ENCODE measurements at places on chromosomes 1 and 21.

DNA sequence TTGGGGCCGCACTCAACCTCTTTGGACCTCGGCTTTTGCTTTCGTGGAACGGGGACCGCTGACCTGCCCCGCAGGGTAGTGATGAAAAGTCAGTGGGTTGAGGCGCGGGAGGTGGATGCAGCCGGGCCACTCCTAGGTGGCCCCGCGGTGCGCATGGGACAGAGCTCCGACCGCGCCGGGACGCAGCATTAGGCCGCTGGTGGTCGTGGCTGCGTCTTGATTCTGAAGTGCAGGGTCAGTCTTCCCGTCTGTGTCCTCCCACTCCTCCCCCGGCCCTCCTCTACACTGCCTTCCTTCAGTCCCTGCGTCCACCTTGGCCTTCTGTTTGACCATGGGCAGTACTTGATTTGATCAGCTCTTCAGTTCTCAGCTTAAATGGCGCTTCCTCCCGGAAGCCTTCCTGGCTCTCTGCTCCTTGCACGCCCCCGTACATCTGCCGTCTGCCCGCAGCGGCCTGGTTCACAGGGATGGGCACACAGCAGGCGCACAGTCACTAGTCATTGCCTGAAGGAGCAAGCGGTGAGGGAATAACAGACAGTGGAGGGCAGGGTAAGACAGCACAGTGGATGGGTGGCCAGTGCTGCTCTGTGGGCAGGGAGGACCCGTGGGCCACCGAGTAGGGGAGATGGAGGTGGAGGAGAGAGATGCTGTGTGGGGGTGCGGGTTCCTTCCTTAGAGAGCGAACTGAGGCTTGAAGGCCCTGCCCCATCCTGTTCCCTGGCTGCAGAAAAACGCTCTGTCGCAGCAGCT lies 633 bp downstream of the THEMIS2 start:
- no peak for DNase-seq

DNA sequence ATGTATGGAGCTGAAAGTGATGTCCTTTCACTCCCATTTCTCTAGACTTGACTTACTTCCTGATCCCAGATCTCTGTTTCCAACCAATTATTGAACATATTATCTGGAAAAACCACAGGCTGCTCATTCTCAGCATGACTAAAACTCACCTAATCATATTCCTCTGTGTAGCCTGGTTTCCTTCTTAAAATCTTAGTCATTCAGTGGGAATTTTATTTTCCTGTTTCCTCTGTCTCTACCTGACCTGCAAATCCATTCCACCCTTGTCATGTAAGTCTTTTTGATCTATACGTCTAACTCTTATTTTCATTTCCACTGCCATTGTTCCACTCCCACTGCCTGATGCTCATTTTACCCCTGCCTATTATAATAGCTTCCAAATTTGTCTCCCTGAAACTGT lies 67.9 kb upstream of the APOBEC4 start:
- DNase-seq, result no peak

GRCh38 chr1:6271554-6271953 lies 10.7 kb upstream of the GPR153 start:
- DNase-seq, result no peak

DNA sequence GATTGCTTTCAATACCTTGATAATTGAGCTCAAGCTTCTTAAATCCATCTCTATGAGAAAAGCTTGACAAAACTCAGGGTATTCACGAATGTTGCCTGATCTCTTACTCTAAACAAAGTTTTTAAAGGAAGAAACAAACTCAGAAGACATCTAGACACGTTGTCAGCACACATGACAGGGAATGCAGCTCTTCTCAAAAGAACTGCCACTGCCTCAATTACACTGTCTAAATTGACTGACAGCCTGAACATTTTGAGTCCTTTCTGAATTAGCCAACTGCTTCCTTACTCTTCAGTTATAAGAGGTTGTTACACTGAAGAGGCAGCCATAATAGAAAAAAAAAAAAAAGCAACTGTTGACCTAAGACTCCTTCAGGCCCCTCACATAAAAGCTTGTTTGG lies 1646.7 kb upstream of the B3GALT2 start:
- DNase-seq, result no peak

GRCh38 chr1:983798-984475 lies 2.0 kb upstream of the PERM1 start:
- peak; percentile 68 for DNase-seq

- no peak for DNase-seq
Measured at GRCh38 chr1:110087812-110088738, 17.6 kb upstream of the ALX3 start.

DNA sequence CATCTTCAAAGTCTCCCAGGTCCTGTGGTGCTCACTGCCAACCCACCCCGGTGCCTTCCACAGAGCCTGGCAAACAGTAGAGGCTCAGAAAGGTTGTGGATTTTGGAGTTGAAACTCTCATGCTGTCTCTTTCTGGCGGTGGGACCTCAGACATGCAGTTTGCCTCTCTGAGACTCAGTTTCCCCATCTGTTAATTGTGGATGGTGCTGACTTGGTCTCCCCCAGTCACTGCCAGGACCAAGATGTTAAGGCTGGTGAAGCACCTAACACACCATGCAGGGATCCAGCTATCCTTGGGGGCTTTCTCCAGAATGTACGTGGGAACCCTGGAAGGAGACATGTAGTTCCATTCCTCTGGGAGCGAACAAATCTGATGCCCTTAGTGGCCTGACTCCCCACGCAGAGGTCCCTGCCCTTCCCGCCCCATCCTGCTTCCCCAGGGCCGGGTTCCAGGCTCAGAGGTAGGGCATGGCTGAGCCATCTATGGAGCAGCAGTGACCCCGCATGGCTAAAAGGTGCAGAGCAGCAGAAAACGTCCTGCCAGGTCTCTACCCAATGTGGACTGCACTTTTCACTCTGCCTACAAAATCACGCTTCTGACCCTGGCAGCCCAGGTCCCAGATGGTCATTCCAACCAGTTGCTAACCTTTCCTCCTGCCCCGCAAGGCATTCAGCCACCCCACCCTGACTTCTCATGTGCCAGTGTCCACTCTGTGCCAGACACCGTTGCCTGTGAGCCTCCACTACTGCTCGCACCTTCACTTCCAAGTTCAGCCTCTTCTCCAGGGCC lies 9.2 kb upstream of the TTC22 start:
- DNase-seq, result peak; percentile 67

DNA sequence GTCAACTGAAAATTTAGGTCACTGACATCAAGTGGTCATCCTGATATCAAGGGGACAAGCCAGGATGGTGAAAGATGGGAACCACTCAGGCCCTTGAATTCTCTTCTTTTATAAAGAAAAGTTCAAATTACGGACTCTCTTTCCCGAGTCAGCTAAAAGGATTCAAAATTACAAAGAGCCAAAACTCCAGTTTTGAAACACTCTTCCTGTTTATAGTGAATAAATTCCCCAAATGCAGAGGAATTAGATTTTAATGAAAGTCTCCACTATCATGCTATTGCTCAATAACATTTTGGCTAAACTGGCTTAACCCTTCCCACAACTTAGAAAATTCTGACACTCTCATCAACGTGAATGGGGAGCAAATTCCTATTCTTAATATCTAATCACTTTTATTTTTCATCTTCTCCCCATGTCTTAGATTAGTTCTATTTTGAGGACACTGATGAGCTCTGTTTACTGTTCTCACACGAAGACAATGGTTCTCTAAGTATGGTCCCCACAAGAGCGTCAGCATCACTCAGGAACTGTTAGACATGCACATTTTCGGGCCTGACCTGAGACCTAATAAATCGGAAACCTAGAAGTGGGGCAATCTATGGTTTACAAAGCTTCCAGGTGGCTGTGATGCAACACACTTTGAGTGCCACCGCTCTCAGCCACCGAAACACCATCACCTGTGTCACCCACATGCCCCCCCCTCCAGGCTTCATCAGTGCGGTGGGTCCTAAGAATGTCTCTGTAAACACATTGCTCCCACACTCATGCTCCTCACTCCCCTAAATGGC lies 64.4 kb upstream of the TIAM1 start:
- no peak for DNase-seq

DNA sequence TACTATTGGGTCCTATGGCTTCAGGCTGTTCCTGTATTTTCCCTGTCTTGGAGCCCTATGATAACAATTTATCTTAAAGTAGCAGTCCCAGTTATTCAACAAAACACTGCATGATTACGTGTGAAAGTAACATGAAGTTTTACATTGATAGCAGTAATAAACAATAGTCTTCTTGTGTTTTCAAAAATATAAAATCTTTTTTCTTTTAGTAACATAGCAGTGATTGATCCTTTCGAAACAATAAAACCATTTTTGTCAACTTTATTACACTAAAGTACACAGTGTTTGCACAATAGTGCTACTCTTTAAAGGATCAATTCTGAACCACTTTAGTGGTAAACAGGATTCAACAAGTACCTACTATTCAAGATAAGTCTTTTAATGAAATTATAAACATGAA lies 90.6 kb downstream of the GPATCH2 start:
- no peak for DNase-seq

GRCh38 chr1:3670823-3671265 lies 18.5 kb downstream of the TP73 start:
- no peak for DNase-seq

GRCh38 chr1:221451741-221452140 lies 290.1 kb downstream of the DUSP10 start:
- DNase-seq, result no peak

GRCh38 chr1:205353191-205353590 lies 3.5 kb downstream of the KLHDC8A start:
- DNase-seq, result no peak

- DNase-seq, result no peak
Measured at GRCh38 chr1:196678510-196678884, 26.7 kb downstream of the CFH start.

- no peak for DNase-seq
Measured at GRCh38 chr1:24302209-24302611, 16.9 kb upstream of the GRHL3 start.

DNA sequence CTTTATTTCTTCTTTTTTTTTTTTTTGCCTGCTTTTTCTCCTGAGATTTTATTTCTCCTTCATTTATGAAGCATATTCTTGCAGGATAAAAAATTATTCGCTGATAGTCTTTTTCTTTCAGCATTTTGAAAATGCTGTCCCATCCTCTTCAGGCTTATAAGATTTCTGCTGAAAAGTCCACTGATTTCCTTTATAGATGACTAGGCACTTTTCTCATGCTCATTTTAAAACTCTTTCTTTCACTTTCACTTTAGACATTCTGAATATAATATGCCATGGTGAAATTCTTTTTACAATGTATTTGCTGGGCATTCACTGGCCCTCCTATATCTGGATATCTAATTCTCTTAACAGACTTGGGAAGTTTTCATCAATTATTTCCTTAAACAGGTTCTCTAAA lies 25.5 kb upstream of the GTF2B start:
- no peak for DNase-seq

DNA sequence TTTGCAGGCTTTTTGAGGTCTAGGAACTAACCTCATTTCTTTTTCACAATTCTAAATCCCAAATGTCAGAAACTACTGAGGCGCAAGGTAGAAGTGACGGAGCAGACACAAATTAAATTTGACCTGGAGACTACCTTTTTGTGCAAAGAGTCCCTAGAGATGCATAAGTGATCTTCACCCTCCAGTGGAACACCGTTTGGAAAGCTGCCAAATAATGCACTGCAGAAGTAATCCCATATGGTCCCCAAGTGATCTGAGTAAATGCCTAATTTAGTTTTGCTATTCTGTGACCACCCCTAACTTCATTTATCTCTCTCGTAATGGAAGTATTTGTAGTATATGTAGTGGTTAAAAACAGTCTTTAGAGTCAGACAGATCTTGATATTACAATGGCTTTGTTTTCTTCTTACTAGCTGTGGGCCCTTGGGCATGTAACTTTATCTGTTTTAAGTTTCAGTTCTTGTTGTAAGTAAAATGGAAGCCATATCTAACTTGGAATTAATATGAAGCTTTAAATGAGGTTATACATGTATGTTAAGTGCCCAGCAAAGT lies 70.4 kb upstream of the IPO9 start:
- DNase-seq, result no peak

GRCh38 chr1:211328084-211328694 lies 1.6 kb downstream of the TRAF5 start:
- no peak for DNase-seq

DNA sequence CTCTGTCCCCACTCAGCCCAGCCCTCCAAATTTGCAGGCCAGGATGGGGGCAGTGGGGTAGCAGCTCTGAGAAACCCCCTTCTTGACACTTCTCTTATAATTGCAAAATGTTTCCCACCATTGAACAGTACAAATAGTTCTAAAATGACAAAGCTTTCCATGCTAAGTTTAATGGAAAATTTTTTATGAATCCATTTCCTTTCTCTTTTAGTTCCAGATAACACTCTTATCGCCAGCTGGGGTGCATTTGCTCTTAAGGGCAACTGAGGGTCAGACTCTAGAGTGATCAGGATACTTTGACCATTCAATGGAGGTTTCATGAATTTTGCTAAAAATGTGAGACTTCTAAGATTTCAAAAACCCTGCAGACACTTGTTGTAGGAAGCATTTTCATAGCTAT lies 29.9 kb downstream of the PIK3C2B start:
- DNase-seq, result no peak

- DNase-seq, result no peak
Measured at GRCh38 chr1:59411147-59411546, 114.3 kb downstream of the FGGY start.

DNA sequence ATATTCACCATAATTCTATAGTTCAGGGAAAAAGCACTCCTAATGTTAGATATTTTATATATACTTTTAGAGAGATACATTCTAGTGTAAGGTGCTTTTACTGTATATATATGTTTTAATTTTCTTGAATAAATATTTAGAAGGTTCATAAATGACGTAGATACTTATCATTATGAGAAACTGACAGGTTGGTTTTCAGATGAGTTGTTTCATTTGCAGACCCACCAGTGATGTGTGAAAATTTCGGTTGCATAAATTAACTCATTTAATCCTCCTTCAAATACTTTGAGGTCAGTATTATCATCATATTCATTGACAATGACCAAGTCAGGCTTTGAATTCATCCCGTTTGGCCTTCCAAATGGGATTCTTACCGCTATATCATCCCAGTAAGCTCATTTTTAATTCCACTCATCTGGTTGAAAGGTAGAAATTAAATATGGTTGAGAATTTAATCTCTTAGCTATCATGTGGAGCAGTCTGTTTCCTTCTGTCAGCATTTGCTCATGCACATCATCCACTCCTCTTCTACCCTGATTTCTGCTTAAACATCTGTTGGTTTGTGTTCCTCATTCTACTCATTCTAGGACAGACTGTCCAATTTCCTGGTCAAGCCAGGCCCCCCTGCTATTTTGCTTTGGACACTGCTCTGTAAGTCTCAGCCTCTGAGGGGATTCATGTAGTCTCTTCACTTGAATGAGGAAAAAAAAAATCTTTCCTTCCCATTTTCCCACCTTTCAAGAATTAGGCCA lies 1156.6 kb downstream of the PLA2G4A start:
- DNase-seq, result no peak

- no peak for DNase-seq
Measured at GRCh38 chr1:56396581-56396980, 182.8 kb downstream of the PLPP3 start.

GRCh38 chr1:203120325-203121153 lies 7.0 kb upstream of the ADORA1 start:
- no peak for DNase-seq
